ENCODE measurements at places on chromosomes 3 and 15.

DNA sequence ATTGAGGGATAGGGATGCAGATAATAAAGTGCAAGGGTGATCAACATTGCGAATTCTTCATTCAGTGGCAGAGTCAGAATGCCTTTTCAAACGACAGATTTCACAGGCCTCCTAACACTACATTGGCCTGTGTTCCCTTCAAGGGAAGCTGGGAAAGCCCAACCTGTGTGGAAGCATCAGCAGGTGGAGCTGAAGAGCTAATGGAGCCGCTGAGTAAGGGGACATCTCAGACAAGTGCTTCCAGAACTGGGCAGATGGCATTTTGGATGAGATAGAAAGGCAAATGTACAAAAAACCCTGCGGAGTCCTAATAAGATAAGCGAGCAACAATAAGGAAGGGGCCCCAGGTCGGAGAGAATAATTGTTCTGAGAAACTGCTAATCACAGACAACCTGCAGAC lies 8.5 kb upstream of the SLC24A5 start:
- no peak for DNase-seq

DNA sequence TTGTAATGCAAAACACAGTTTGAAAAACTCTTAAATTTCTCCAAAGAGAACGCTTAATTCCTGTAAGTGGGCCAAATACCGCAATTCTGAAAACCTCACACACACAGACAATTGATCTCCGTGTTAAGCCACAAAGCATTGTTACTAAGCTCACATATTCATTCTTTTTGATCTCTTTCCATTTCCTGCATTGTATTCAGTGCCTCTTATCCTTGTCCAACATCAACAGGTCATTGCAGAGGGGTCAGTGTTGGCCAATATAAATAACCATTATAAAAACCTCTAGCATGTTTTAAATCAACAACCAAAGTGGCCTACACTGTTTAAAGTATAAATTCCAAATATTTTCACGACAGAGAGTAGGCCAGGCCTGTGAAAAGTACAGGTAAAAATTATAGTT lies 171.1 kb downstream of the PDZRN3 start:
- no peak for DNase-seq

DNA sequence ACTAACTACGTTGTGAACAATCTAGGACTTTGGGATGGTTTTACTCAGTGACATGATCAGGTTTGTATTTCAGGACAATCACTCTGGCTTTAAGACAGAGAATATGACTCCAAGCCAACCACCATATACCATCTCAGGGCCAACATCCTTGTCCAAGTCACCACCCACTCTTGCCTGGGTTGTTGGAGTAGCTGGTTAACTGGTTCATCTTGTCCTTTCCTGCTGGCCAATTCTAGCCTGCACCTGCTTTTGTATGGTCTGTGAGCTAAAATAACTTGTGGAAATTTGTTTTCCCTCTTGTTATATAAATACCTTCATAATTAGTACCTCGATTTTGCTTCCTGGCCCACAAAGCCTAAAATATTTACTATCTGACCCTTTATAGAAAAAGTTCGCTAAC lies 306.8 kb upstream of the STT3B start:
- no peak for DNase-seq

- no peak for DNase-seq
Measured at GRCh38 chr3:175526609-175527280, 667.6 kb downstream of the NAALADL2 start.

GRCh38 chr15:46616033-46616432 lies 981.2 kb downstream of the SQOR start:
- DNase-seq: no peak

GRCh38 chr3:52792413-52792812 lies 2.2 kb upstream of the ITIH3 start:
- DNase-seq: no peak

- no peak for DNase-seq
Measured at GRCh38 chr15:56640549-56640948, 92.8 kb downstream of the ZNF280D start.

GRCh38 chr3:195241592-195242355 lies 29.2 kb downstream of the XXYLT1 start:
- no peak for DNase-seq

Data from stimulated activated CD8-positive, alpha-beta memory T cell treated with anti-CD3 and anti-CD28 coated beads, Interleukin-15, amount 100 ng/mL, for 24 hours (primary cell).